ENCODE measurements at places on chromosomes 5 and 9.

DNA sequence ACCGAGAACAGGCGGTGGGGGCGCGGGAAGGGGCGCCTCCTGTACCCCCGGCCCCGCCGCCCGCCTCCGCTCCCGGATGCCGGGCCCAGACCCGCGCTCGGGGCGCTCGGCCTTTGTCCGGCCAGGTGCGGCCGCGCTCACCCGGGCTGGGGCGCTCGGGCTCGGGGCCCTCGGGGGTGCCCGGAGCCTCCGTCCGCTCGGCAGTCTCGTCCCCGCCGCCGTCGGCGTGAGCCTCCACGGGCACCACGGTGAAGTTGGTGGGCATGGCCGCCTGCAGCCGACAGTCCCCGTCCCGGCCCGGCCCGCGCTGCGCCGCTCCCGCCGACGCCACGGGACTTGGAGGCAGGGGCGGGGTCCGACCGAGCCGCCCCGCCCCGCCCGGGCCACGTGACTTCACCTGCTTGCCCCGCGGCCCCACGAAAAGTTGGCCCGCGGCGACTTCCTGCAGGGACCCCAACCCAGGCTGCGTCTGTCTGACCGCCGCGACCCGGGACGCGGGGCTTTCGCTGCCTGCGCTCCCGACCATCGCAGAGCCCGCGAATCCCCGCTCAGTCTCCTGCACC lies at the start of gene SLC12A7:
TSS of gene SLC12A7 (minus strand) at position 337 of the 563 bp plus-strand sequence. CDS start at position 265, 72 bp downstream.
- peak; percentile 65 for DNase-seq

- DNase-seq: no peak
Measured at GRCh38 chr5:167514461-167514860, 777.0 kb upstream of the WWC1 start.

DNA sequence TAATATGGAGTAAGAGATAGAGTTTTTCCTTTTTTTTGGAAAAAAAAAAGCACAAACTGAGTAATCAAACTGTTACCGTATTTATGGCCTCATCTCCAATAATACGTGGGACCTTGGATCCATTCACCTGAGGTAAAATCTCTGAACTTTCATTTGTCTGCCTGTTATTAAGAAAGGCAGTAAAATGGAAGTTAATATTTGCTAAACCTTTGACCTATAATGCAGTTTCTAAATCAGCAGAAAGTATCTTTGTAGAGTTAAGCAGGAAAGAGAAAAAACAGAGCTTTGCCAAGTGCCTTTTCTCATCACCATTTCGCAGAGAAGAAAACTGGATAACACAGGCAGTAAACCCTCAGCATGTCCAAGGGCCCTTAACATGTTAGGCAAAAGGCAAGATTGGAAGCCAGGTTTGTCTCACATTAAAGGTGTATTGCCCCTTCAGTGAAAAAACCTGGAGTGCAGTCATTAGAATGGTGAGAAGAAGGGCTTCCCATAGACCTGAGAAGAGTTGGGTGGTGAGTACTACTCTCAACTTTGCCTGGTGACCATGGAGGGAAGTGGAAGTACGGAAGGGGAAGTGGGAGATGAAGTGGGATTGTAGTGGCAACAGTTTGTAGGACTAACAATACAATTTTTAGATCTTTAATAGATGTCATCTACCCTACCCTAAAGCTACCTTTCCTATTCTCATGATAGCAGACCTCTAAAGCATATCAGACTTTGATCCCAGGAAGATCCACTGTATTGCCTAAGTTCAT lies 65.4 kb upstream of the GRAMD2B start:
- no peak for DNase-seq

DNA sequence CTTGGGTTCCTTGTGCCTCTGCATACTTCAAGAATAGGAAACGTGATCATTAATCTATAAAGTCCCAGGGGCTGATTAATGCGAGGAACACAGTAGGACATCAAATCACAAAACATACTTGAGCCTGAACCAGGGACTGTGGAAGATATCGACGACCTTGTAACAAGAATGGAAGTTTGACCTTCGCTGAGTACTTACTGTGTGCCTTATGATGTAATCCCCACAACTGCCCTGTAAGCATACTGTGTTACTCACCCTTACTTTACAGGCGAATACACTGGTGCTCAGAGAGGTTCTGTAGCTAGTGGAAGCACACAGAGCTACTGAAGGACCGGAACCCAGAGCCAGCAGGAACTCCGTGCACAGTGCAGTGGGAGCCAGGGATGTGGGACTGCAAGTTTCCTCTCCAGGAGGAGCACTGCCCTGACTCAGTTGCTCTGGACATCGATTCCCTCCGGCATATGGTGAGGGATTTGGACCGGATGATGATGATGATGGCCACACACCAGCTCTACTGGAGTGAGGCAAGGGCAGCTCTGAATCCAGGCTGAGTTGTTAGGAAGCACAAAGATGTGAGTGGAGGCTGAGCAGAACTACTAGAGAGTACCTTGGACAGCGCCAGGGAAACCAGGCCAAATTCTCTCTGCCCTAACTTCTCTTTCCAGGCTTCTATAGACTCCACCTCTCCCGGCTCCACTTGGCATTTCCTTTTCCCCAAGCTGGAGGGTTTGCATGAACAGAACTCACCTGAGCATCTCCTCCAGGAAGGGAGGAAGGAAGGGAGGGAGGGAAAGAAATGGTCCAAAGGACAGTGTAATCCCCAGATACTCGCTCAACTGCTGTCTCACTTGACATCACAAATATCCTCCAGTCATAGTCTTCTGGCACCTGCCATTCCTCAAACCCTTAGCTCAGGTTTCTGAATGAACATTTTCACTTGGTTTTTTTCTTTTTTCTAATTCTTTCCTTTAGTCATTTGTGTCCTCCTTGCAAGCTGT lies 1.5 kb upstream of the GABBR2 start:
- DNase-seq: peak; percentile 45

DNA sequence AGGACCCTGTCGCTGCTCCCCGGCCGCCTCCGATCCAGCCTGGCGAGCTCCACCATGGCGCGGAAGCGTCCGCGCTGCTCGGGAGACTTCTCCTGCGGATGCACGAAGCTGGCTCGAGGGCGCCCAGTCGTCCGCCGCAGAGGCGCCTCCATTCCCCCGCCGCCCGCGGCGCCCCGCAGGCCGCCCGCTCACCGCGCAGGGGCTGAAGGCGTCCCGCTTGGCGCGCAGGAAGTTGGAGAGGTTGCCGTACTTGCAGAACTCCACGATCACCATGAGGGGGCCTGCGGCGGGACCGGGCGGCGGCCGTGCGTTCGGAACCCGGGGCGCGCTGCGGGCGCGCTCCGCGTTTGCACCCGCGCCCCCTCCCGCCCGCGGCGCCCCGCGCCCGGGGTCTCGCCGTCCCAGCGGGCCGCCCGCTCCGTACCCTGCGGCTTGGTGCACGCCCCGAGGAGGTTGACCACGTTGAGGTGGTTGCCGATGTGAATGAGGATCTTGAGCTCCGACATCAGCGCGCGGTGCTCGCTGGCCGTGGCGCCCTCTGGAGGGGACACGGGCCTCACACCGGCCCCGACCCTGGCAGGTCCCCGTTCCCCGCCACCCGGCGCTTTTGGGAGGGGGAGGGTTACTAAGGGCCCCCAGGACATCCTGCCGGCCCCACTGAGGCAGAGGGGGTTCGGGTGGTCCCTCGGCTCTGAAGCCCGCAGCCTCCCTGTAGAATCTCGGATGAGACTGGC lies 27.7 kb upstream of the SCGB3A1 start:
- no peak for DNase-seq

GRCh38 chr5:102554082-102554481 lies 55.3 kb upstream of the SLCO6A1 start:
- no peak for DNase-seq

GRCh38 chr5:178115814-178116142 lies 2.4 kb downstream of the N4BP3 start:
- DNase-seq: no peak

- peak; percentile 55 for DNase-seq
Measured at GRCh38 chr5:90434116-90434714, 24.7 kb upstream of the CETN3 start.

GRCh38 chr5:157596487-157596886 lies 20.9 kb upstream of the ADAM19 start:
- no peak for DNase-seq

GRCh38 chr9:31612336-31613030 lies 772.0 kb upstream of the ACO1 start:
- no peak for DNase-seq

DNA sequence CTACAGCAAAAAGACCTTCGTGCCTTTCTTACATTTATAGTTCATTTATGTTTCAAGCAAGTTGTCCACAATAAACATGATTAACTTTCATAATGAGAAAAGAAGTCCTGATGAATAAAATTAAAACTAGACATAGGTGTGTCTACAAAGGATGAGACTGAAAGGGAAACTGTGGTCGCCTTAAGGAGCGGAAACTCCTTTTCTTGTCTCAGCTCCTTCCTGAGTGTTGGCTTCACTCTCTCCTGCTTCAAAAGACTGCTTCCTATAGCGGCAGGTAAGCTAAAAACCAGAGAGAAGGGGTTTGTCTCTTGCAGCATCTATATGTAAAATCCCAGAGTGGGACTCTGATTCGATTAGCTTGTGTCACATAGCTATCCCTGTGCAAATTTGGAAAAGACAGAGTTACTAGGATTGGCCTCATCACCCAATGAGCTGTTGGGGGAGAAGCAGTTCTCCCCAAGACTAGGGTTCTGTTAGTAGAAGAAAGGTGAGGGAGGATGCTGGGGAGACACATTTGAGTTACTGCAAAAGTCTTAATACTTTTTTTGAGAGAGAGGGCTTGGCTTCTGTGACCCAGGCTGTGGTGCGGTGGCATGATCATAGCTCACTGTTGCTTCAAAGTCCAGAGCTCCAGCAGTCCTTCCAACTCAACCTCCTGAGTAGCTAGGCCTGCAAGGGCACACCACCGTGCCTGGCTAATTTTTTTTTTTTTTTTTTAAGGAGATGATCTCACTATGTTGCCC lies 16.8 kb upstream of the CTSL start:
- no peak for DNase-seq

DNA sequence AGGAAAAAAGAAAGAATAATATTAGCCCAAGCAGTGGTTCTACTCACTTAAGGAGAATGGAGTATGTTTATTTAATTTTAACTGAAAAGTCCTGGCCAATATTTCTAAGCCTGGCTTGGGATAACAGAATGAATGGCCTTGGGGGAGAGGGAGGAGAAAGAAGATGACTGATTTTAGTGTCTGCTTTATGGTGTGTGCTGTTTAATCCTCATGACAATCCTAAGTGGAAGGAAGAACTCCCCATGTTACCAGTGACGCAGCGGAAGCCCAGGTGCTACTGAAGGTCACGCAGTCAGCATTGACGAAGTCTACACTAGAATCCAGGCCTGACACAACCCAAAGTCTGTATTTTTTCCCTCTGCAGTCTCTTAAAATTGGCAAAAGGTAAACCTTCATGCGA lies 50.5 kb downstream of the PALM2AKAP2 start:
- DNase-seq: no peak

GRCh38 chr5:119019501-119019900 lies 31.2 kb upstream of the DTWD2 start:
- DNase-seq: no peak

- no peak for DNase-seq
Measured at GRCh38 chr5:75331-76320, 16.3 kb upstream of the PLEKHG4B start.

GRCh38 chr5:167012123-167013034 lies 1279.1 kb upstream of the WWC1 start:
- DNase-seq: no peak

GRCh38 chr5:147388184-147389108 lies 121.4 kb downstream of the DPYSL3 start:
- DNase-seq: no peak

DNA sequence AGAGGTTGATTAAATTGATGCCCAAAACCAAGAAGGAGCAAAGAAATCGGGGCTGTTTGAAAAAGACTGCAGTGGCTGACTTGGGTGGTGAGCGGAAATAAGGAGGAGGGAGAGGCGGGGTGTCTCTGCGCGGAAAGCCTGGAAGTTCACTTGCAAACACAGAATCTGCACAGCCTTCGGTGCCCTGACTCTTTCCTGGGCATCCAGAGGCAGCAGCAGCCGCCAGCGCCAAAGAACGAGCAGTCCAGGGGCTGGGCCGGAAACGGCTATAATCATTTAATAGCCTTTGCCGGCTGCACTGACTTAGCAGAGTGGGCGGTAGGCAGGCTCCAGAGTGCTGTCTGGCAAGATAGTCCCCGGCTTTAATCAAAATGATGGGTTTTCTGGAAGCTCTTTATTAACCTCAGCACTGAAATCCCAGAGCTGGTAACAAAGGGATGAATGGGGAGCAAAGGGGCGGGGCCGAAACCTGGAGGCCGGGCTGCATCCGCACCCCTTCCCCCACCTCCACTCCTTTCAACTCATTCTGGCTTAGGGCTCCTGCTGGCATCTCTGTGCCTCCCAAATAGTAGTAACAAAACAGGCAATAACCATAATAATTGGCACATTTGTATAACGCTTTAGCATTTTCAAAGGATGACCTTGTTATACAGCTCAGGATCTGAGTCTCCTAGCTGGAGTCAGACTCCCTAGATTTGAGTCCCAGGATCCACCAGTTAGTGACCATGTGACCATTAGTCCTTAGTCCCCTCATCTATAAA lies 35.7 kb downstream of the PCDHAC2 start:
- DNase-seq: no peak

GRCh38 chr5:1106385-1107166 lies 5.3 kb downstream of the SLC12A7 start:
- no peak for DNase-seq

DNA sequence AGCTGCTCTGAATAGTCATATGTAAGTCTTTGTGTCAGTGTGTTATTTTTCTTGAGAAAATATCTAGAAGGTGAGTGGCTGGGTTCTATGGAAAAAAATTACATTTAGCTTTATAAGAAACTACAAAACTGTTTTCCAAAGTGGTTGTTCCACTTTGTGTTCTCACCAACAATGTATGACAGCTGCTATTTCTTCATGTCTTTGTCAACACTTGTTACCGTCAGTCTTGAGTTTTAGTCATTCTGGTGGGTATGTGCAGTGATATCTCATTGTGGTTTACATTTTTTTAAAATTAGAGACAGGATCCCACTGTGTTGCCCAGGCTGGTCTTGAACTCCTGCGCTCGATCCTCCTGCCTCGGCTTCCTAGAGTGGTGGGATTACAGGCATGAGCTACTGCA lies 246.4 kb downstream of the PJA2 start:
- no peak for DNase-seq

- DNase-seq: no peak
Measured at GRCh38 chr5:178203670-178204181, 607 bp upstream of the HNRNPAB start.

- no peak for DNase-seq
Measured at GRCh38 chr9:27864644-27865438, 291.6 kb upstream of the C9orf72 start.

DNA sequence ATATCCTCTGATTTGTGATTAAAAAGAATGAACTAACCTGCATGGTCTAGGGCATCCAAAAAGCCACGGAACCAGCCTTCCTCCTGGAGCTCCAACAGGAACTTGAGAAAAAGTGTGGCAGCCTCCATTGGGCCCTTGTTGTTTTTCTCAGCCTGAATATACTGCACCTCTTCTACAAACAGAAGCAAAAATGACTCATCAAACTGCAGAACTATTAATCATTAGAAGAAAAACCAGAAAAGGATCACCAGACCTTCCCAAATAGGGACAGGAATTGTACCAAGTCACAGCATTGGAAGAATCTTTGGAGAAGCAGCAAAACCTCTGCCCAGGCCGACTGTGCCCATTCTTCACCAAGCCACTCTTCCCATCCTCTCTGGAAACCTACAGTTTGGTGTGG lies 25.2 kb downstream of the RIGI start:
- no peak for DNase-seq
